ENCODE measurements at places on chromosomes 16 and 17.

DNA sequence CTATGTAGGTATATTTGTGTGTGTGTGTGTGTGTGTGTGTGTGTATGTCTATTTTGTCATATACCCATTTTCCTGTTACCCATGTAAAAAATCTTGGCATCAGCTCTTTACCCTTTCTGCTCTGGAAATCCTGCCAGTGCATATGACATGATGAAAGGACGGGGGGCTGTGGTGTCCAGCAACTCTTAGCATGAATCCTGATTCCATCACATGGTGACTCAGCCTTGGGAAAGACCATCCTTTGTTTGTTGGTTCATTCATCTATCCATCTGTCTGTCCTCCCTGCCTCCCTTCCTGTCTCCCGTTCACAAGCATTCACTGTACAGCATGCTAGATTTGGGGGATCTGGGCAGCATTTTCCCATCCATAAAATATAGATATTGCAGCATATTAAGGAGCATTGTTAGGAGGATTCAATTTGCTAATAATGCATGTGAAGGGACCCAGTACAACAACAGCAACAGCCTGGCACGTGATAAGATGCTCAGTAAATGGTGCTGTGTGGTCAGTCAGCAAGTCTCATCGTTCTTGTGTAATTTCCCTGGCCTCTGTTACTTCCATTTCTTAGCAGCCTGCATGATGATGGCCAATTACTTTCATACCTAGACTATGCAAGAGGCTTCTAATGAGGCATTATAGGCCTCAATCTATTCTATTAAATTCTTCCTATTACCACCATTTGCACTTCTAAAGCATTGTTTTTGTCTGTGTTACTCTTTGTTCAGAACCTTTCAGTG lies 191.0 kb downstream of the PRKCA start:
- DNase-seq: peak; percentile 55

- no peak for DNase-seq
Observed at GRCh38 chr17:6706996-6707395, 6.2 kb downstream of the SLC13A5 start.

DNA sequence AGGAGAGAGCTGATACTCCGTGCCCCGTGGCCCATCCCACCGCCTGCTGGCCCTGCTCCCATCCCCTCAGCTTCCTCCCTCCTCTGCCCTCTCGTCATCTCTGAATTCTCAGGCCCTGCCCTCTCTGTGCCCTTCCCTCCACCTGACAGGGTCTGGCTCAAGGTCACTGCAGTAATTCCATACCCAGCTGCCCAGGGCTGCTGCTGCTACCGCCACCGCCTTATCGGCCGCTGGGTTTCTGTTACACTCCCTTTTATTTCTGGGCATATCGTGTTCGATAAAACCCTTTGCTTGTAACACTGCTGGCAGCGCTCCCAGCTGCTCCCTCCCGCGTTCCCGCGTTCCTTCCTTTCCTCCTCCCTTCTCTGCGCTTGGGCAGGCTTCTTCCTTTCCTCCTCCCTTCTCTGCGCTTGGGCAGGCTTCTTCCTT lies 1.2 kb downstream of the EPN3 start:
- DNase-seq: no peak

- DNase-seq: peak; percentile 58
Observed at GRCh38 chr16:56506941-56507340, 12.9 kb downstream of the BBS2 start.

GRCh38 chr17:16129441-16130205 lies 85.7 kb downstream of the NCOR1 start:
- DNase-seq: no peak

DNA sequence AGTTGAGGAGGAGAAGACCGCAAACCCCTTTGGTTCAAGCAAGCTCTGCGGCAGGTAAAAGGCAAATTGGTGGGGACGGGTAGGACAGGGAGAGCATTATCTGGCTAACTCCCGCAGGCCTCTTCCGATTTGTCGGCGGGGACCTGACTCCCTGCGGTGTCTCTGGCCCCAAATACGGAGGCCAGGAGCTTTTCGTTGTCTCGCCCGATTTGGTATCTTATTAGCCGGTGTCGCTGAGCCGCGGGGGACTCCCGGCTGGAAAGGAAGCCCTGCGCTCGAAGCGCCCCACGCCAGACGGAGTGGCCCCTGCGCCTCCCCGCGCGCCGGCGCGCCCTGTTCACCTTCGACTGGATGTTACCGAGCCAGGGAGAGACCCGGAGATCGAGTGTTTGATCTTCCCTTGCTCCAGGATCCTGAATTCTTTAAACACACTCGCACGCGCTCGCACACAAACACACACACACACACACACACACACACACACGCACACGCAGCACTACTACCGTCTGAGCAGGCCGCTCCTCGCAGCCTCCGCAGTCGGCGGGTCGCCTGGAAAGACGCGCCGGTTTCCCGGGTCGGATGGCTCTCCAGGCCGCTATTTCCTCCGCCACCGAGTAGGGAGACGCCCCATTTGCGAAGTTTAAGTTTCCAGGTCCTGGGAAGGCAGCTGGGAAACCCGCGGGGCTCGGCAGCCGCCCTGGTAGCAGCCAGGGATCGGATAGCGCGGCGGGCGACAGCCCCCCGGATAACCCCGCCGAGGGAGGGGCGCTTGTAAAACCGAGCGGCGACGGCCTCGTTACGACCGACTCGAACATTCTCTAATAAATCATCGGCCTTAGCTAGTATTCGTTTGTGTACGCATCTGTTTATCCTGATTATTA lies 3.3 kb downstream of the PRAC1 start:
- no peak for DNase-seq

DNA sequence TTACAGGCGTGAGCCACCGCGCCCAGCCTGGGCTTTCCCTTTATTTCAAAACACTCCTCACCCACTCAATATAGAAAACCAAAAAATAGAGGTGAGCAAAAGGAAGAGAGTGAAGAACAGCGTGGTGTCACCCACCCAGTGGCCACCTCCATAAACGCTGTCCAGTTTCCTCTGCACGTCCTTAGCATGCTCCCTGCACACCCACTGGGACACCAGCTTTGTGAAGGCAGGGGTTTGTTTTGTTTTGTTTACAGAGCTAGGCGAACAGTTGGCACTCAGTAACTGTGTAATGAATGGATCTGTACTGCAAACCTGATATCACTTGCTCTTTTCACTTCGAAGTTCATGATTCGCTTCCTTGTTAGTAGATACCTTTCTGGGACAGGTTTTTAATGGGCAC lies 73.0 kb downstream of the PRKCB start:
- no peak for DNase-seq

DNA sequence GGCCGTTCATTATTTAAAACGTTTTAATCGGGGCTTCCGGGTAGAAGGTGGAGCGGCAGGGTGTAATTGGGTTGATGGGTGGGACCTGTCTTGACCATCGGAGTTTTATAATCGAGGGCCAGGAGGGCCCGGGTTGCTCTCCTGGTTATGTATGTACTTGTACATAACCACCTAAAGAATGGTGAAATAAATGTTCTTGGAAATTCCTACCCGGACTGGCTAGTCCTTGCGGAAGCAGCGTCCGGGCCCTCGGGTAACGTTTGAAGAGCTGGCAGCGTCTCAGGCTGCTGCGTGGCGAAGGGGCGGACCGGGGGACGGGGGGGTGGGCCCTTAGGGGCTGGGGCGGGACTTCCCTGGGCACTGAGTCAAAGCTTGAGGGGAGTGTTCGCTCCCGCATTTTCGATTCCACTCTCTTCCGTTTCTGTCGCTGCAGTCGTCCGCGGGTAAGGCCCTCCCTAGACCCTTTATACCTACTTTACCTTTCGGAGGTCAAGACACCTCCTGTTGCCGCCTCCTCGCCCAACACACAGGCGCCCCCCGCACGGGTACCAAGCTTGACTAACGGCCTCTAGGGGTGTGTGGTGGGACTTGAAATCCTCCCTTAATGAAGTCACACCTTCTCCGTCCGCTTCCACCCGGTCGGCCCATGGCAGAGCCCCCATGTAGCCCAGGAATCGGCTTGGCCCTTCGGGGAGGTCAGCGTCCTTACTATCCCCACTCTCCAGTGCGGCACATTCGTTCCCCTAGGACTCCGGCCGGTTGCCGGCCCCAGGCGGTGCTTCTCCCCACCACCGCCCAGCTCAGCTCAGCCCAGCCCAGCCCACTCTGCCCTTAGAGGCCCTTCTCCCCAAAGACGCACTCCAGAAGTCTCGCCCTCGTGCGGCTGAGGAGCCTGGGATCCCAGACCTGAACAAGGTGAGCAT lies at the start of gene TMEM106A:
TMEM106A (plus strand) TSS at position 396 of the 923 bp plus-strand sequence. CDS start 1,167 bp downstream, outside the sequence.
- DNase-seq: peak; percentile 98

GRCh38 chr16:17367036-17367435 lies 103.7 kb downstream of the XYLT1 start:
- no peak for DNase-seq

- DNase-seq: no peak
Observed at GRCh38 chr17:35079547-35080423, 16.3 kb upstream of the RFFL start.

DNA sequence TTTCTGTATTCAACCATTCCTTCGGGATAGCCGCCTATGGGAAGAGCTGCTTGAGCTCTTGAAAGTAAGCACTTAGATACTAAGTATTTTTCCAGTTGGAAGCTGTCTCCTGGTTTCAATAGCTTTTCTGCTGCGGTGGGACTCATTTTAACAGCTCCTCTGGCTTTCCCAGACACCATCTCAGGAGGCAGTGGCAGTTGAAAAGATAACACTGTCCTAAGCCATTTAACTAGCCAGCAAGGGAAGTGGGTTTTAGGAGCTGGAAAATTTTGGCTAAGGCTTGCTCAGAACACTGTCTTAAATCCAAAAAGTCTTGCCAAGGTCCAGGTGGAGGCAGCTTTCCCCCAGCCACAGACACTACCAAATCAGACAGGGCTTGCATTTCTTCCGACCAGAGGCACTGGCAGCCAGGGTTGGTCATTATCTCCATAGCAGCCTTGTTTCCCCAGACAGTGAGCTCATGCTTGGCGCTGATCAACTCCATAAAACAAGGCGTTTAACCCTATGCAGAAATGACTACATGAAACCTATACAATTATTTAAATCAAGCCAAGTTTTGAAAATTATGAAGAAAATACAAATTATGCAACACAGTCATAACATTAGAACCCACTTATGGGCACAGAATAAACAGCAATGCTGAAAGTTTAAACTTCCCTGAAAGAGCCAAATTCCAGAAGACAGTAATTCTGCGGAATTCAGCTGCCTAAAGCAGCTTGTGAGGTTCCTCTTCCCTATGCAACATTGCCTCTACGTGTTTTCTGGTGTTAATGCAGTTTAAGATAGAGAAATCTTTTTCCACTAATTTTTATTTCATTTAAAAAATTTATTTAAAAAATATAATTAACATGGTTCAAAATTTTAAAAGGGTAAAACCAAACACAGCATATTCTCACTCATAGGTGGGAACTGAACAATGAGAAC lies 25.0 kb downstream of the GABARAPL2 start:
- DNase-seq: peak; percentile 86

DNA sequence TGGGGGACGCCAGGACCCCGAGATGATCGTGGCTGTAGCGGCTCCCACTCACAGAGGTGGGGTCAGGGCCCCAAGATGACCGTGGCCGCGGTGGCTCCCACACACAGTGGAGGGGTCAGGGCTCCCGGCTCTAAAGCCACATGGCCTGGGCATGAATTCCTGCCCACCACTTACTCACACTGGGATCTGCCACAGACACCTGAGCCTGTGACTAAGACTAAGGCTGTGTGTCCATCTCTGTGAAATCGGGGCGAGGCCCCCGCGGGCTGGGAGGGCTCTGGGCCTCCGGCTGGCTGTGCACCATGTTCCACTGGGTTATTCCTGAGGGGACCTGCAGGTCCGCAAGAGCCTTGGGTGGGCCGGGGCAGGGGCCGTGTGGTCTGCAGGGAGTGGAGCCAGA lies 18.5 kb downstream of the ZFPM1 start:
- no peak for DNase-seq

DNA sequence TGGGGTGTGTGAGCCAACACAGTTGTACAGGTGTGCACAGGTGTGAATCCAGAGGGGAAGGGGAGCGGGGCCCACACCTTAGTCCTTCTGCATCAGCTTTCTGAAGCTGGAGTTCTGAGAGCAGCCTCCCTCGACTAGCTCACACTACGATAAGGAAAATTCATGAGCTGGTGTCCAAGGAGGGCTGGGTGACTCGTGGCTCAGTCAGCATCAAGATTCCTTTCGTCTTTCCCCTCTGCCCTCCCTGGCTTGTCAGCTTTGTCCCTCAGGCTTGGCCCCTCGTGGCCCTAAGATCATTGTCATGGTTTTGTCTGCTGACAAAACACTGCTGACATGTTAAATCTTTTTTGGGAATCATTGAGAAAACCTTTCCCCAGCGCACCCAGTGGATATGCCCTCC lies 47.5 kb downstream of the OR1D5 start:
- DNase-seq: peak; percentile 35

DNA sequence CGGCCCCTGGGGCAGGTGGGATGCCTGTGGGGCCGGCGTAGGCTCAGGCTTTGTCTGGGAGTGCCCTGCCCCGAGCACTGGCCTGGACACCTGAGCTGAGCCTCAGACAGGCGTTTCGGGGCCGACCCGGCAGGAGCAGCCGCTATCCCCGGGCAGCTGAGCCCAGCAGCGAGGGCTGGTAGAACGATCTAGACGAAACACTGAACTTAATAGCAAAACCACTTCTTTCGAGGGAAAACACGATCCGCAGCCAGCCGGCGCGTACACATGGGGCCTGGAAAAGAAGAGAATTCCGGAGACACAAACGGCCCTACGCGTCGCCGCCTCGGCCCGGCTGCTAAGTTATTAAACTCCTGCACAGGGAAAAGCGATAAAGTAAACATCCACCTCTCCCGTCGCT lies 22.0 kb upstream of the SSTR5 start:
- DNase-seq: no peak

All from AG08395 (cell line).